ENCODE measurements at places on chromosomes 13 and 19. TPM values are rescaled to one million over a fixed set of nuclear protein-coding genes. Genes with fewer than 3 reads are reported as not detected.

GRCh38 chr13:46321494-46322225 is 65.4 kb downstream of the RUBCNL start:
- DNase-seq = peak; percentile 52
- peaks cover 38% of the 10 kb centered on the region for H3K4me1 ChIP-seq
- H3K27ac ChIP-seq = peak overlapping the region; percentile 93

SCEL gene
- not detected for total RNA-seq

DNA sequence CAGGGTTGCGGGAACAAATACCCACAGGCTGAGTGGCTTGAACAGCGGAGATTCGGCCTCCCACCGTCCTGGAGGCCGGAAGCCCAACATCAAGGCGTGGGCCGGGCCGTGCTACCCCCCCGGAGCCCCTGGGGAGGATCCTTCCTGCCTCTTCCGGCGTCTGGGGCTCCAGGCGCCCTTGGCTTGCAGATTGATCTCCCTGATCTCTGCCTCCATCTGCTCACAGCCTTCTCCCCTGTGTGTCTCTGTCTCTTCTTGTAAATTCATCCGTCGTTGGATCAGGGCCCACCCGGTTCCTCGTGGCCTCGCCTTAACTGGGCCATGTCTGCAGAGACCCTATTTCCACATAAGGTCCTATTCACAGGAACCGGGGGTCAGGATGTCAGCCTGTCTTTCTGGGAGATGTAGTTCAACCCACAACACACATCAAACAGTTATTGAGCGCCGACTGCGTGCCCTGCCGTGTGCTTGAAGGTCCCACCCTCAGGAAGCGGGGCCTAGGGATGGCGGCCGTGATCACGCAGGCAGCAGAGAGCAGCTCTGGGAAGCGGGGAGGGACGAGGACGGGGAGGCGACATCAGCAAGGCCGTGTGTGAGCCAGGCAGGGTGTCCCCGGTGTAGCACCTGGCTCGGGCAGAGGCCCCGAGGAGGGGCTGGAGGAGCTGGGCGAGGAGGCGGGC is 21.3 kb downstream of the HCN2 start:
- H3K27me3 ChIP-seq = no peaks in the 10 kb centered on the region
- DNase-seq = peak; percentile 56
- peak overlapping the region; percentile 98 for H3K27ac ChIP-seq
- peaks cover 10% of the 10 kb centered on the region for H3K36me3 ChIP-seq
- H3K4me1 ChIP-seq = peaks cover 14% of the 10 kb centered on the region

DNA sequence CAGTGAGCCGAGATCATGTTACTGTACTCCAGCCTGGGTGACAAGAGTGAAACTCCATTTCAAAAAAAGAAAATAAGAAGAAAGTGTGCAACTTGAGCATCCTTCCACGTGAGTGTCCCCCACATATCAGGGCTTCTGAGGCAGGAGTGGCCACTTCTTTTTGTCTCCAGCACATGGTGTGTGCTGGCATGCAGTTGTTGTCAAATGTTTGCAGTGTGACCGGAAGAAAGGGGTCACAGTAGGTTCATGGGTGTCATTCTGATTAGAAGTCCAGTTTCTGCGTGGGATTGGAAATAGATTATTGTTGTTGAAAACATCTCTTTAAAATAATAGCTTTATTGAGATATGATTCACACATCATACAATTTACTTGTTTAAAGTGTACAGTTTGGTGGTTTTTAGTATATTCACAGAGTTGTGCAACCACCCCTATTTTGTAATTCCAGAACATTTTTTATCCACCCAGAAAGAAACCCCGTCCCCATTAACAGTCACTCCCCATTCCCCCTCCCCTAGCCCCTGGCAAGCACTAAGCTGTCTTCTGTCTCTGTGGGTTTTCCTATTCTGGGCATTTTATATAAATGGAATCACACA is 2.2 kb downstream of the CRTC1 start:
- DNase-seq = no peak
- peaks cover 6% of the 10 kb centered on the region for H3K4me1 ChIP-seq
- H3K27ac ChIP-seq = no peak overlapping the region
- peaks cover 2% of the 10 kb centered on the region for H3K27me3 ChIP-seq
